ENCODE measurements at places on chromosomes 7 and 10.

DNA sequence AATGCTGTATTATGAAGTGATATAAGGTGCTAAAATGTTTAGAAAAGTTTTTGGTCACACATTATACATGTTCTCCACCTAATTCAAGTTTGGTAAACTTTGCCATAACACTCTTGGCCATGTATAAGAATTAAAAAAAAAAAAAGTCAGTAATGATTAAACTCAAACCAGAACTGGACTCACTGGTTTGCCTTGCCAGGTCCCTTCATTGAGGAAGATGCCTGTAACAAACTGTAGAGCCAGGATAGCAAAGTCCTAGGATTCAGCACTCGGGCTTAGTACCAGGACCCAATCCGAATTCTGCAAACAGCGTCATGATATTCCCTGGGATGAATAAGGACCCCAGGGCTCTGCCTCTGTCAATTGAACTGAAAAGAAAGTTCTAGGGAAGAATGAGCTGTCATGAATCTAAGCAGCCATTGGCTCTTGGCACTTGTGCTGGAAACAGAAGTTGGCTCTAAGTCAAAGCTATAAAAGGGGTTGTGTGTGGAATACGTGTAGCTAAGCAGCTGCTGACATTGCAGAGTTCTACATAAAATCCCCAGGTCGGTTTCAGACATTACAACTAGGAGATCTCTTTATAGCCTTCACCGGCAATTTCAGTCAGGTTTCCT lies 216.9 kb downstream of the C7orf25 start:
- no peak for DNase-seq

DNA sequence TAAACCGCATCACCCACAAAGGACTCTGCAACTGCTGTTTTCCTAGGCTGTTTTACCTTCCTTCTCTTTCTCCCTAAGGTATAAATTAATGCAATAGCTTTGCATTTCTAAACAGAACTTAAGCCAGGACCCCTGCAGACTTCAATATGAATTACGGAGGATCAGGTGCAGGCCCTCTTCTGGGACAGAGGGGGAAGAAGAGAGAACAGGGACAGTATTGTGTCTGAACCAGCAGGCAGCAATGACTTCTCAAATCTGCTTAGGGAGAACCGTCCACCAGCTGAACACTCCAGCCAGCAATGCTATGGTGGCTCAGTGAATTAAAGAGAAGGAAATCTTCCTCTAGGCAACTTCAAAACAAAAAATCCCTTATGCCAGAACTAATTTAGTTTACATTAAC lies 35.7 kb downstream of the POLR3A start:
- DNase-seq = no peak

DNA sequence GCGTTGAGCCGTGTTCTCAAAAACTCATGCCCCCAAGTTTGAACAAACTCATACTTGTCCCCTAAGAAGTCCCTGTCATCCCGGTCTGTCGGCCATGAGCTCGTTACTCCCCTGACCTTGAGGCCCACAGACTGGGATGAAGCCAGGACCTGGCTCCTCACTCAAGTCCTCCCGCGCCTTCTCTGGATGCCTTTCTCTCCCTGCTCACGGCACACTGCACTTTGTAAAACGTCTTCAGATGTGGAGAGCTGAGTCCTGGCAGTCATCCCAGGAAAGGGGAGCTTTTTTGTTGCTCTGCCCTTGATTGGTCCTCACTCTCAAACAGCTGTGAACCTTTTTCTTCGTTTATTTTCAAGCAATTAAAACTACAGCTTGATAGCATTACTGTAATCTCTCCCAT lies 110.8 kb downstream of the JAZF1 start:
- DNase-seq = no peak

DNA sequence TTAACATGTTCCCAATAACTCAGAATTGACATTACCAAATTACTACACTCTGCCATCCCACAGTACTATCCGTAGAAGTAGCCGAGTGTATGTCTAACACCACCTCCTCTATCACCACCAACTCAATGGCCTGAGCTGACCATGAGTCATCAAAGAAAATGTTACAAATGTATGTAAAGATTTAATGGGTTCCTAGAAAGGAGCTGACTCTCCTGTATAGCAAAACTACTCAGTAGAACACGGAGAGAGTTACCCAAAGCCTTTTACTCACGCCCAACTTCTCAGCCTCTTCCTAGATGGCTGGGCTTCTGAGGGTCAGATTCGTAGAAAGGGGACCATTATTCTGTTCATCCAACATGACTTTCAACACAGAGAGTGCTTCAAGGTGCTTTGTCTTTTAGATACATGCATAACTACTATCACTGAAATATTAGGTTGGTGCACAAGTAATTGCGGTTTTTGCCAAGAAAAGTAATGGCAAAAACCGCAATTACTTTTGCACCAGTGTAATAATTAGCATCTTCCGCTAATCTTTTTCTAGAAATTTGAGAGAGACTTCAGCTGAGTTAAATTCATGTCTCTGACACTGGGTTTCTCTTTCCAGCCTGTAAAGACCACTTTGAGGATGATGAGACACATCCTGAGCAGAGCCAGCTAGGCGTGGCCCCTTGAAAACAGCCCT lies 24.0 kb upstream of the NANOS1 start:
- DNase-seq = no peak

DNA sequence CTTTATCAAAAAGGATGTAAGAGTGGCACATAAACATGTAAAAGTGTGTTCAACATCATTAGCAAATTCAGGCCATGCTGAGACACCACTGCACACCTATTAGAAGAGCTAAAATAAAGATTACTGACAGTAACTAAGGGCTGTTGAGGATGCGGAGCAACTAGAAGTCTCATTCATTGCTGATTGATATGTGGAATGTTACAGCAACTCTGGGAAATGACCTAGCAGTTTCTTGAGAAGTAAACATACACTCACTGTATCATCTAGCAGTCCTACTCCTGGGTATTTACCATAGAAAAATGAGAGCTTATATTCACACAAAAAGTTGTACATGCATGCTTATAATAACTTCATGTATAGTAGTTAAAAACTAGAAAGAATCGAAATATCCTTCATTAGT lies 77.3 kb downstream of the CCSER2 start:
- DNase-seq = no peak

DNA sequence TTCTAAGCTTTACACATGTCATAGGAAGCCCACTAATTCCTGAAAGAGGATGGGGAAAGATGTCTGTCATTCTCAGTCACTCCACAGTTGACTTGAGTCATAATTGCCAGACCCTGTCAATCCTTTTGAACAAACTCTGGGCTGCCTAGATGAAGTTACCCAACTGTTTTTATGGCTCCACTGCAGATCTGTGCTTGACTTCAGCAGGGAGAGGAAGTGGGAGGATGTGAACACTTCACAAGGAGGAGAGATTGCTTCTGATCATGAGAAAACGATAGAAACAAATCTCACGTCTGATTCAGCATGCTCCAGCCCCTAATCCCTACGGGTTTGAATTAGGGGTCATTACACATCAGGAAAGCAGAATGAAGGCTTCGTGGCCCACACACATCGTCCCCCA lies 596.6 kb upstream of the CELF2 start:
- no peak for DNase-seq
